Lower lobe of right lung (tissue), 2 donors: ENCODE measurements at places on chromosomes 1 and 21. TPM values are rescaled to one million over a fixed set of nuclear protein-coding genes. Genes with fewer than 3 reads are reported as not detected.

DNA sequence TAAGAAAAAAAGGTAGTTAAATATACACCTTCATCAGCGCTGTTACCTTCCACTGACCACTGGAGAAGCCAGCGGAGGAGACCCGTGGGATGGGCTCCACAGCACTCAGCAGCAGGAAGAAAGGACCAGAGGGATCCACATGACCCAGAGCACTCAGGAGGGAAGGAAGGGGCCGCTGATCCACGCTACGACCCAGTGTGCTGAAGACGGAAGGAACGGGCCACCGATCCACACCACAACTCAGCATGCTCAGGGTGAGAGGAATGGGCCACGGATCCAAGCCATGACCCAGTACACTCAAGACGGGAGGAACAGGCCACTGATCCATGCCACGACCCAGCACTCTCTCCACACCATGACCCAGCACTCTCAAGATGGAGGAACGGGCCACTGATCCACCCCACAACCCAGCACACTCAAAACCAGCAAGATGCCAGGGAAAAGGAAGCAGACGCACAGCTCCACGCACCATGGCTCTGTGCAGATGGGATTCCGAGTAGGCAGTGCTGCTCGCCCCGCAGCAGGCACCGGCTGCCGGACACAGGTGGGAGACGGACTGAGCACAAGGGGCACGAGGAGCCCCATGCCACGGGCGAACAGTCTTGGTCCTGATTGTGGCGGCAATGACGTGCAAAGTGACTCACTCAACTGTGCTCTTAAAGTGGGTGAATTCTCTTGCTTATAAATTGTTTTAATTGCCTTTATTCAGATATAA lies 8.7 kb downstream of the WRAP73 start:
- no peak overlapping the region for H3K4me3 ChIP-seq
- no peak for DNase-seq
- no peaks in the 10 kb centered on the region for H3K27me3 ChIP-seq
- no peak overlapping the region for H3K27ac ChIP-seq
- H3K36me3 ChIP-seq = peaks cover 56% of the 10 kb centered on the region
- H3K4me1 ChIP-seq = no peaks in the 10 kb centered on the region

The LRRC38 gene
- total RNA-seq = not detected

The TTC34 gene
- 2.6 TPM for total RNA-seq

DNA sequence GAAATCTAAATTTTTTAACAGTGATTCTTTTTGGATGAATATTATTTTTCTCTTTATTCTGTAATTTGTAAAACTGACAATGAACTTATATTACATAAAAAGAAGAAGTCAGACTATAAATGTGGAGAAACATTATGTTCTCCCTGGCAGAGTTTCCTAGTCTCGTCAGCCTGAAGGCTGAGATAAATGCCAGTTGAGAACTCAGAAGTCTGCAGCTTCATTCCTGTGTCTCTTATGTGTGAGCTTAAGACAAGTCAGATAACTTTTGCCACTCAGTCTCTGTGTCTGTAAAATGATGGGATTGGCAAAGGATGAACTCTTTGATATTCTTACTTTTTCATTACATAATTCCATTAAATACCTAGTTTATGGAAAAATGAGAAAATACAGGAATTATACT lies 568.8 kb upstream of the ZRANB2 start:
- H3K36me3 ChIP-seq = no peaks in the 10 kb centered on the region
- no peak overlapping the region for H3K27ac ChIP-seq
- no peak overlapping the region for H3K4me3 ChIP-seq
- no peak for DNase-seq

The RAB7B gene
- 9.1 TPM for total RNA-seq

- H3K27me3 ChIP-seq = no peaks in the 10 kb centered on the region
- no peak overlapping the region for H3K27ac ChIP-seq
- H3K4me3 ChIP-seq = no peak overlapping the region
Observed at GRCh38 chr1:198295225-198295624, 138.4 kb downstream of the NEK7 start.

- no peak overlapping the region for H3K27ac ChIP-seq
- no peaks in the 10 kb centered on the region for H3K4me1 ChIP-seq
- peaks cover 9% of the 10 kb centered on the region for H3K27me3 ChIP-seq
- no peak overlapping the region for H3K4me3 ChIP-seq
- H3K36me3 ChIP-seq = no peaks in the 10 kb centered on the region
Observed at GRCh38 chr1:158126425-158126824, 54.3 kb upstream of the CD1D start.

- H3K36me3 ChIP-seq = no peaks in the 10 kb centered on the region
- H3K27me3 ChIP-seq = no peaks in the 10 kb centered on the region
- H3K27ac ChIP-seq = no peak overlapping the region
- H3K4me1 ChIP-seq = no peaks in the 10 kb centered on the region
Observed at GRCh38 chr1:67978890-67979516, 71.4 kb downstream of the DIRAS3 start.

DNA sequence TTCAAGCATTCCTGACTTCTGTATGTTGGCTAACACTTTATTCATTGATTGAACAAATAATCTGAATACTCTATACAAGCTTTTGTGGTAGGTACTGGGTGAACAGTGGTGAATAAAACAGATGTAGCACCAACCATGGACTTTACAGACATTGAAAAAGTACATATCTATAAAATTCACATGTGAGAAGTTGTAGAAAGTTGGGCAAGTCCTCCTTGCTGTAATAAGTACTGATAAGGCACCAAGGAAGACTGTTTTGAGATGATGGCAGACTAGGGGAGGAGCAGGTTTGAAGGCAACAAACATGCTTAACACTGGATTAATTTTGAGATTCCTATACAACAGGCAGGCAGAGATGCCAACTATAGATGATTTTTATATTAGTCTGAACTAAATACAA lies 42.4 kb downstream of the RNF2 start:
- no peak overlapping the region for H3K4me3 ChIP-seq
- peaks cover 26% of the 10 kb centered on the region for H3K36me3 ChIP-seq
- H3K27me3 ChIP-seq = no peaks in the 10 kb centered on the region
- DNase-seq = no peak
- no peaks in the 10 kb centered on the region for H3K4me1 ChIP-seq

The SELP gene
- total RNA-seq = 21.4 TPM

The VAMP3 gene
- total RNA-seq = 135 TPM
